ENCODE measurements at places on chromosomes 5 and 9.

GRCh38 chr5:180815293-180815917 lies 12.8 kb upstream of the MGAT1 start:
- DNase-seq: no peak

GRCh38 chr5:35038891-35039290 lies 8.9 kb downstream of the AGXT2 start:
- no peak for DNase-seq

DNA sequence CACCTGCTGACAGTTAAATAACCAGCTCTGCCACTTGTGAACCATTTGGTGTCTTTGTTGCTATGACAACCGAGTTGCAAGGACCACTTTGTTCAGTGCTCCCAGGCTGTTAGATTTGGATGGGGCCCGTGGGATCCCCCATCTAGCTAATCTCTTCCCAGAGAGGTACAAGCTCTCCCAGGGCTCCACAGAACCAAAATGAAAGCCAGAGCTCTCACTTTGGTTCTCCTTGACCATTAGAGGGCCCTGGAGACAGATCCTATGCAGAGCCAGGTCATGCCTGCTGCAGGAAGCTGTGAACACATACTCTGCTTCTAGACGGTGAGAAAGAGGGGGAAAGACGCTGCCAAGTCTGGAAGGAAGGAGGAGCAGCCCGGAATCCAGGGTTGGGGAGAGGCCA lies 224.6 kb downstream of the GABBR2 start:
- DNase-seq: no peak

GRCh38 chr5:170538096-170538465 lies 34.3 kb downstream of the KCNIP1 start:
- no peak for DNase-seq

DNA sequence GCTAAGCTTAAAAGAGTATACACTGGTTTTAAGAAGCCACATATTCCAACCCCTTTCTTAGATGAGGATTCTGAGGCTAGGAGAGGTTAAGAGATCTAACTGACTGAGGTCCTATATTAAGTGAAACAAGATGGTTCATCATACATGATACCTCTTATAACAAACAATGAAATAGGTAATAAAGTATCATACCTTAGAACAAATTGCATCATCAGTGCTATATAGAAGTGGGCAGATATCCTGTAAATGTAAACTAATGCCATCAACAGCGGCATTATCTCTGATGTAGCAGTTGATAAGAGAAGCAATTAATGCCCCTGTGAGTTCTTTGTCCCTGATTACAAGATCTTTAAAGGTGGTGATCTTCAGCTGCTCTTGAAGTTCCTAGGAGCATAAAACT lies 60.5 kb downstream of the NUP155 start:
- no peak for DNase-seq

GRCh38 chr5:65512170-65512937 lies 30.6 kb upstream of the ADAMTS6 start:
- no peak for DNase-seq

- DNase-seq: no peak
These were observed 93.6 kb upstream of the TSLP start for GRCh38 chr5:110977915-110978314.

DNA sequence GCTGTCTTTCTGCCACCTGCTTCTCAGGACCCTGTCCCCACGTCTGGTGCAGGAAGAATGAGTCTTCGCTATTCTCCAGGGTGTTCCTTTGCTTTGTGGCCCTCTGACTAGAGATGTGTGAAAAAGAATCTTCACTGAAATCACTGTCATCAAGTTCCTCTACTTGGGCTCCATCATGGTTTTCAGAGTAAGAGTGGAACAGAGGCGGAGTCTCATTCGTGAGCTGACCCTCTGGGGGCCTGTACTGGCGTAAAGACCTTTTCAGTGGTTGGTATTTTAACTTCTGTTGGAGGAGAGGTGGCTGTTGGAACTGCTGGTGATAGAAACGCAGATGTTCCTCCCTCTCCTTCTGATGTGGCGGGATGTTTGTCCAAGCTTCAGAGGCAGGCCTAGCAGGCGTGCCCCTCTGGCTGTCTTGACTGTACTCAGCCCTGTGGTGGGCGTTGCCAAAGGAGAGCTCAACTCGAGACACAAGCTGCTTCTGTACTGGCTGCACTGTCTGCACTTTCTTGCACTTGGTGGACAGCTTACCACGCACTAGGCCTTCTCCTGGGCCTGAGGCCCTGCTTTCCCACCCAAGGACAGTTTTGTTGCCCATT lies 72.0 kb downstream of the KIF24 start:
- no peak for DNase-seq

All from stimulated activated naive B cell treated with anti-CD40 and anti-IgM and Interleukin-4, amounts not matched to agents 10 μg/mL and 1 μg/mL and 100 μg/mL, for 72 hours (primary cell).